Articular chondrocyte of knee joint (primary cell): ENCODE measurements at places on chromosomes 5 and 9. TPM values are rescaled to one million over a fixed set of nuclear protein-coding genes. Genes with fewer than 3 reads are reported as not detected.

The TMC1 gene
- 0.39 and 0.76 TPM in 2 replicates for total RNA-seq

The MCIDAS gene
- total RNA-seq = 0.22 and 0.39 TPM in 2 replicates

The HSD17B3 gene
- total RNA-seq = not detected in 2 replicates

The KCNV2 gene
- not detected in 2 replicates for total RNA-seq

The LCN9 gene
- total RNA-seq = not detected in 2 replicates

The TTC23L gene
- total RNA-seq = 0.78 and 1.4 TPM in 2 replicates

The SLC25A2 gene
- total RNA-seq = 0.32 and 0.39 TPM in 2 replicates

The RASEF gene
- total RNA-seq = under 0.01 and 0.11 TPM in 2 replicates

The EDIL3 gene
- total RNA-seq = 442 and 605 TPM in 2 replicates

The LHX3 gene
- total RNA-seq = not detected in 2 replicates
